ENCODE measurements at places on chromosomes 7 and 10.

DNA sequence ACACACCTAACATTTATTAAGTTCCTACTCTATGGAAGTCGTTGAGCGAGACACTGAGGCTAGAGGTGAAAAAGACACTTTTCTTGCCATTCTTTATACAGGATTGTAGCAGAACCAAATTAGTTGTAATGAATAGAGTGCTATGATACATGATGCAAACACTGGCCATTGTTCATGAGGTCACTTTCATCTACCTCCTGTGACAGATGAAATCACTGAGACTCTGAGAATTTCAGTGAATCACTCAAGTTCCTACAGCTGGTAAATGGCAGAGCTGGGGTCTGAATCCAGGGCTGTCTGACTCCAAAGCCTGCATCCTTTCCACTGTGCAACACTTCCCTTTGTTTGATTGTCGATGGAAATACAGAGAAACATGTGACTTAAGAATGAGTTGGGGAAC, 657.6 kb downstream of the LRMDA start:
- DNase-seq: no peak

DNA sequence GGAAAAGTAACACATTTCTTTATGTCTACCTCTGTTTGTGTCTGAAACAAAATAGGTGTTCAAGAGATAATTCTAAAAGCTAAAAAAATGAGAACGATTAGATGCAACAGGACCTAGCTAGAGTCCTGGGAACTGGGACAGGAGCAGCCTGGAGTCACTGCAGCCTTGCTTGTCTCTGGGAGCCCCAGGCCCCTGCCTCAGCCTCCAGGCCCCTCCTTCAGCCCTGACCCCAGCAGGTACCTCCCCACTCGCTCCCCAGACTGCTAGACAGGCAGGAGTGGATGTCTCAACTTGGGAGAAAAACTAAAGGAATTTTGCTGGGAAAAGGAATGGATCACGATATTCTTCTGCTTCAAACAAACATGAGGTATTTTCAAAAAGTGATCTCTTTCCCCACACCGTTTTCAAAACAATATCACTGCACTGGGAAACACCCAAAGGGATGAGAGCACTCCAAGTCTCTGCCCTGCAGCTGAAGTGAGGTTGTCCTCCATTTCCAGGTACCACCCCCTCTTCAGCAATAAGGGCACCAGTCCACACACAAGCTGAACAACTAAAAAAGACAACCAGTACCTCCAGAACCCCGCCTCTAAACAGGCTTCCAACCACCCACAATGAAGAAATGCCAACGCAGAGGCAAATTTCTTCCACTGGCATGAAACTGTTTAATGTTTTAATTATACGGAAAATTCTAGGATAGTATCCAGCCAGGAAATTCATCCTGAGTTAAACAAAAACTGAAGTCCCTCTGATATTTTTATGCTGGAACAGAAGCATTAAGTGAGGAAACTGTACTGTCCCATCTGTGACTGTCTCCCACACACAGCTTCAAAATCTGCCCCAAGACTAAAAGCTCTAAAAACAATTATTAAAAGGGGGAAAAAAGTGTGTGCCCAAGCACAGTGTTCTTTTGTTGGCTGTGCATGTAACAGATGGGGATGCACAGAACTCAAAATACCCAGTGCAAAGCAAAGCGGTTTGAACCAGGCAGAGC, 47.2 kb downstream of the XPNPEP1 start:
- DNase-seq: no peak

- DNase-seq: no peak
Observed at GRCh38 chr7:55642266-55642665, 70.0 kb upstream of the VOPP1 start.

DNA sequence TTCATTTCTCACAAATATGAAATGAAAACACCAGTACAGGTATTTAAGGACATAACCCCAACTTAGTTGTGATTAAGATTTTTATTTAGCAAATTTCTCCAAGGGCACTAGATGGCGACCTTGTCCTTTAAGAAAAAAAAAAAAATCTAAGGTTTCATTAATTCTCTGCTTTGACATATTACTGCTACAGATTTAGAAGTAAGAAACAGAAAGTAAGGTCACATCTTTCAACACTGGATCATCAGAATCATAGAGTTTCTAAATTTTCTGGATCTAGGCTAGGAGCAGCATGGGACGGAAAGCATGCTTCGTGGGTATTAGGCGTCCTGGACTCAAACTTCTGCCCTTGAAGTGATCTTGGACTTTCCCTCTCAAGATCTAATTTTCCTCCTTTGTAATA, 85.5 kb upstream of the PRKG1 start:
- no peak for DNase-seq

DNA sequence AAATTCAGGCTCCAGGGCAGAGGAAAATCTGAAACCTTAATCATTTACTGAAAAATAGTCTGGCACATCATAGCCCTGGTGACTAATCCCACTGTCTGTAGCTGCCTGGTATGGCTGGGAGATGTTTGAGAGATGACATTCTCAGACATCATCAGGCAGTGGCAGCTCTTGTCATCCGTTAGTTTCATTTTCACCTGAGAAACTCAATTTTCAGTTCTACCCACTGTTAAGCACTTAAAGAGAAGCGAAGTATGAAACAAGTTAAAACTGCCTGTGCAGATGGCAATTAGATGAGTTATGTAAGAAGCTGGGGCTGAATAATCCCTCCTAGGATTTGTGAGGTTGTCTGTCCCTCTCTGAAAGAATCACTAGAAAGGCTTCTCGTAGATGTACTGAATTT, 150.2 kb downstream of the NSUN6 start:
- no peak for DNase-seq

DNA sequence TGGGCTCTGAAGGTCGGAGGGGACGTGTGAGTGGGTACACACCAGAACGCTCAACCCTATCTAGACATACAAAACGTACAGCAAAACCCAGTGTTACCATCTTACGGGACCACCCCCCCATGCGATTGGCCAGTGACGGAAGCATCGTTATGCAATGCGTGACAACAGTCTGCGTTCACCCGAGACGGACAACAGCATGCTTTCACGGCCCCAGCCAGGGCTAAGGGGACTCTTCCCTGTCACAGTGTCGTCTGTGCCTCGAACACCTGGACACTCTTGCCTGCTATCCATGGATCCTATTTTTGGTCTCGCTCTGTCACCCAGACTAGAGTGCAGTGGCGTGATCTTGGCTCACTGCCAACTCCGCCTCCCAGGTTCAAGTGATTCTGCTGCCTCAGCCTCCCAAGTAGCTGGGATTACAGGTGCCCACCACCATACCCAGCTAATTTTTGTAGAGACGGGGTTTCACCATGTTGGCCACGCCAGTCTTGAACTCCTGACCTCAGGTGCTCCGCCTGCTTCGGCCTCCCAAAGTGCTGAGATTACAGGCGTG, 23.3 kb downstream of the DPYSL4 start:
- no peak for DNase-seq

DNA sequence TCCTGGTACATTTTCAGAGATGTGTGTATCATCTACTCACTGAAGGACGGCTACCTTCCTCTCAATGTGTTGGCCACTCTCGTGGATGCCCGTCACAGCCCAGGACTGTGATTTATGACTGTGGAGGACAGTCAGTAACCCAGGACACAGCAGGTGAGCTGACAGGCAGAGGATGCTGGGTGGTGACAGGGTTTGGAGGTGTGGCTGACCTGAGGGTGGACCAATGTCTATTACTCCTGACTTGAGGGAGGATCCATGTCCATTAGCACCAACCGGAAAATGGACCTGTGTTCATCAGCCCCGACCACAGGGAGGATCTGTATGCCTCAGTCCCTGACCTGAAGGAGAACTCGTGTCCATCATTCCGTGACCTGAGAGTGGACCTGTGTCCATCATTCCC, 96.1 kb downstream of the ADCY1 start:
- no peak for DNase-seq

GRCh38 chr7:46291050-46291438, 370.0 kb upstream of the IGFBP3 start:
- no peak for DNase-seq

- no peak for DNase-seq
Observed at GRCh38 chr7:135467207-135467711, 42.6 kb downstream of the CNOT4 start.

GRCh38 chr7:139542308-139543151, 19.0 kb downstream of the CLEC2L start:
- no peak for DNase-seq

DNA sequence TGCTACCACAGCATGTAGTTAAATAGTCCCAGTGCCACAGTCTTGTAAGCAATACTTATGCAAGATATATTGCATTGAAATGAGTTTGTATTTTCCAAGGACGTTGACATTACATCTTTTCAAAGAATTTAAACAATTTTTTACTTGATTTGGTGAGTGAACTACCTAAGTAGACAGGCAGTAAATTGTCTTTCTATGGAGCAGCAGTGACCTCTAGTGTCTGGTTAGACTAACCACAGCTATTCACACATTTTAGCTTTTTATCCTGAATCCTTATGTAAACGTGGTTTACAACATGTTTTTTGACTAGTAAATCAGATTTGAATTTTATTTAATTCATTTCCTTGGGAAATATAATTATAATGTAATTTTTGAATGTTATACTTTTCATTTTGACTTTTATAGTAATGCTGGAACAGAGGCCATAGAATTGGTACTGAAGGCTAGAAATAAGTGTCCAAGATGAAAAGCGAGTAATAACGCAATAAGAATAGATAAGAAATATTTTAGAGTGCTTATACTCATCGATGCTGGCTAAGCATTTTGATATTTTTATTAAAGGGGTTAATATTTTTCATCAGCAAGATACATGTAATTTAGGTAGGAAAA, 5.6 kb downstream of the LRRTM3 start:
- no peak for DNase-seq

- no peak for DNase-seq
Observed at GRCh38 chr7:134988161-134988560, 1.9 kb downstream of the AGBL3 start.

DNA sequence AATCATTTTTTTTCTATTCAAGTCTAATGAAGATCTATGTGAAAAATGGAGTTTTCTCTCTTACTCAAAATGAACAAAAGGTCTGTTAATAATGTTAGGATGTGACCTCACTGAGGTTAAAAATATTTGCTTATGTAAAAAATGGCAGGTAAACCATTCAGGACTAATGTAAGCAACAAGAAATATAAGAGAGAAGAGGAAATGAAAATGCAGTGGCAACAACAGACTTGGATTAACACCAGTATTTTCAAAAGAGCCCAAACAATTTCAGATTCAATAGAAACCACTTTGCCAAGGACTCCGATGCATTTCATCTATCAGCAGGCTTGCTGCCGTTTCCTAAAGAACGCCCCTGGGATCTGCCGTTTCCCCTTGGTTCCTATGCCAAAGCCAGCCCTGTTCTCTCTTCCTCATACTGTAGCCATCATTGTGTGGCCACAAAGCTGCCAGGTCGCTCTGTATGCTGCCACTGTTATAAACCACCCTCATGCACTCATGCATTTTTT, 66.4 kb downstream of the MTURN start:
- no peak for DNase-seq

DNA sequence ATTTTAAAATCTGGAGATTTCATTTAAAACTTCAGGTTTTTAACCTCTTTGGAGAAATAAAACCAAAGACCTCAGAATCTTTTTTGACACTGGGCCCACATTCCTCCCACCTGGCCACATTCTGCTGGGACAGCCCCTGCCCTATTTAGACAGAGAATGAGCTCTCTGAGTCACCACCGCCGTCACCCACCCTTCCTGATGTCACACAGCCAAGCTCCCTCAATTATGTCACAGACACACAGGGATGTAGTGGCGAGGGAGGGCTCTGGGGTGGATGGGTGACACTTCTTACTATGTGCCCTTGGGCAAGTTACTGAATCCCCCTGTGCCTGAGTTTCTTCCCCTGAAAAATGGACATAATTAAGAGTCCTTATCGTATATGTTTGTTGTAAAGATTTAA, 162.6 kb downstream of the RAB11FIP2 start:
- DNase-seq: no peak

GRCh38 chr7:104940023-104940710, 73.8 kb upstream of the KMT2E start:
- DNase-seq: no peak

DNA sequence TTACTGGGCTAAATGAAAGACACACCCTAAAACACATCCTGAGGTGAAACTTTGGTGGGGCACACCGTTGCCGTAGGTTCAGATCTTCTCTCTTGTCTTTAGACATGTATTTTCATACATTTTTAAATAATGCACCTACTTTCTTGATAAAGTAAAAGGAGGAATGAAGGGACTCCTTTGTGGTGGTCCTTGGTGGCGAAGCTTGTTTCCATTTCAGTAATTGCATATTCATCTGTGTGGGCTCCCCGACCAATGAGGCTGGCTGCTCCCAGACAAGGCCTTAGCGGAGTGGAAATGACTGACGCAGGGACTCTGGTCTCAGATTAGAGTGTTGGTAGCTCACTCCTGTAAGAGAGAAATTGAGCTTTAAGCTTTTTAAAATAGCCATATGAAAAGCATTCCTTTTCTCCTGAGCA, 815 bp downstream of the CCSER2 start:
- no peak for DNase-seq

GRCh38 chr10:24223953-24224352, 15.0 kb downstream of the KIAA1217 start:
- no peak for DNase-seq

GRCh38 chr7:52323202-52323746, 712.2 kb upstream of the POM121L12 start:
- DNase-seq: no peak

- no peak for DNase-seq
Observed at GRCh38 chr10:57018452-57018851, 657.4 kb upstream of the ZWINT start.

DNA sequence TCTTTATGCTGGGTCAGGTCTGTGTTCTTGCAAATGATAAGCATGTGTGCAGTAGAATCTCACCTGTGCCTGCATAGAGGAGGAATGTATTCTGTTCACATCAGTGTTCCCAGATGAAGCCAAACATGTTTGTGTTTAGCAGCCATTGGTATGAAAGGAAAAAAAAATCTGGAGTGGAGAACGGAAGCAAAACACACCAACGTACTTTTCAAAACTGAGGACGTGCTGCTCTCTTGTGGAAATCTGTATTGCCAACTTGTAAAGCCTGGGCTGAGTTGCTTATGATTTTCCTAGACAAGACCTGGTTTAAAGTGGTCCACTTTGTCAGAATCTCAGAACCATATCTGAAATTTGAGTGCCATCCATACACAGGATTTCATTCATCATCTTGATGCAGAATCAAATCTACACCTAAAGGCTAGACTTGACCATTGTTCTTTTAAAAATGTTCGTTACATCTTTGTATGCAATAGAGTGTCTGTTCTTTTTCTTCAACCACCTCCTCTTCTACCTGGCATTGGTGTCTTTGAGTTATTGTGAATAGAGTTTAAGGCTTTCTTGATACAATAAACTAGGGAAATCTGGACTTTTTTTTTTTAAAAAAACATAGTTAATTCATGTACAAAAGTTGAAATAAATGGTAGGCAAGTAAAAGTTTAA, 367.7 kb downstream of the PHF14 start:
- no peak for DNase-seq

- DNase-seq: no peak
Observed at GRCh38 chr10:29392376-29393021, 103.6 kb downstream of the LYZL1 start.

GRCh38 chr10:35592441-35592840, 12.7 kb upstream of the GJD4 start:
- DNase-seq: no peak

GRCh38 chr7:85052056-85052737, 134.7 kb downstream of the SEMA3D start:
- no peak for DNase-seq

GRCh38 chr7:1576521-1577253, 6.9 kb upstream of the PSMG3 start:
- no peak for DNase-seq

- no peak for DNase-seq
Observed at GRCh38 chr7:116576350-116577319, 51.8 kb downstream of the CAV1 start.
